ENCODE measurements at places on chromosomes 2 and 18.

- DNase-seq = no peak
These were observed 289.3 kb downstream of the CELF4 start for GRCh38 chr18:37276111-37276890.

- DNase-seq = no peak
These were observed 212.4 kb upstream of the CWC22 start for GRCh38 chr2:180219491-180219890.

- no peak for DNase-seq
These were observed 609 bp downstream of the TPGS2 start for GRCh38 chr18:36828157-36828629.

DNA sequence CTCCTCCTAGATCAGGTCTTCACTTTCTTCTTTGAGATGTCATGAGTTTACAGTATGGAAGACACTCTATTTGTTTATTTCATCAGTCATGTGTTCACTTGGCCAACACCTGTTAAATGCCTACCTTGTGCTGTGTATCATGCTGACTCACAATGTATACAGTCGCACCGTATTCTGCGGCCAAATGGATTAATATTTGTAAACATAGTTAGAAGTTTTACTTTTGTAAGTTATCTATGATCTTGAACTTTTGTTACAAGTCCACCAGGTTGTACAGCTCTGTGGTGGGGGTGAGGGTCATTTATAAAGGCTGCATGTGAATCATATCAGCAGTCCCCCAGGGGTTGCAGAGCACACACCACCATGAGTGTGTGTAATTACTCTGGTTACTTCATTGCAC is 408.7 kb upstream of the NRP2 start:
- no peak for DNase-seq

DNA sequence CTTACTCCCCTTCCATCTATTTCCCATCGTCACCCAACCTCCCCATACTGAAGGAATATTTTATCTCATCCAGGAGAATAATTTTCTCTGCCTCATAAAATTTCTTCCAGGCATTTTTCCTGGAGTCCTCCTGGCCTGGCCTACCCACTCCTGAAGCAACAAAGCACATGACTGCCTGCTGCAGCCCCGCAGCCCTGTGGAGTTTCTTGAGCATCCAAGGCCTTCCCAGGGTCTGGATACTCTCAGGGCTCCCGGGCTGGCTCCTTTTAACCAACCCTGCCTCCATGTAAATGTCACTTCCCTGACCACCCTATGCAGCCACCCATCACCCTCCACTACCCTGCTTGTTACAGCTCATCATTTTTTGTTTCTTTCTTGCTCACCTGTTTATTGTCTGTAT is 64.0 kb downstream of the CDH20 start:
- DNase-seq = no peak

DNA sequence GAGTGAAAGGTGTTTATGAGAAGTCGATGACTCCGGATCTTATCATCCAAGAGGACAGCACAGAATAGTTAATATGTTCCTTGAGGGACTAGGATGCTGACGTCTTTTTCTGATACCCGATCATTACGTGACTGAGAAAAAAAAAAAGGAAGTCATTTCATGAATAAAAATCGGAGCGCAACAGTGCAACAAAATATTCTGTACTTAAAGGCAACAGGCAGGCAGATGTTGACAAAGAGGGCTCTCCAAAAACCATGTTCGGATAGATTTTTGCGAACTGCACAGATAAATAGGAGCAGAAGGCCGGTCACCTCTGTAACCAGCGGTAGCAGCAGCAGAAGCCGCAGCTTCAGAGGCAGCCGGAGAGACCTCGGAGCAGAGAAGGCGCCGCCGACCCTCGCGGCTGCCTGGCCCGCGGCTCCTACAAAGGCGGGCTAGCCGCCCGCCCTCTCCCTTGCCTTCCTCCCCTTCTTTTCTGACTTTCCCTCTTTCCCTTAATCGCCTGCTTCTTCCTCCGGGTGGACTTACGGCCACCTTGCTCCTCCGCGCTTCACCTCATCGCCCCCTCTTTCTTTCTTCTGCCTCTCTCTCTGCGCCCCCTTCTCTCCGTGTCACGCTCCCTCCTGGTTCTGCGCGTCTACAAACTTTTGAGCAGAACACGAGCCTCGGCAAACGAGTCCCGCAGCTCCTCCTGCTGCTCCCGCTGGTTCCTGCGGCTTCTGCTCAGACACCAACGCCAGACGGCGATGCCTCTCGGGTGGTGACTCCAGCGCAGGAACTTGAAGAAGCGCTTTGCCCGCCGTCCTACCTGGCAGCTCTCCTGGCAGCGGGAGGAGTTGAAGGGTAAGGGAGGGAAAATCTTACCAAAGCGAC is at the start of gene ADCYAP1:
Gene ADCYAP1 (plus strand): TSS at position 654 of the 873 bp plus-strand sequence. CDS start 516 bp downstream, outside the sequence.
- DNase-seq = peak; percentile 32

Measured in NCI-H1092 (cell line).